ENCODE measurements at places on chromosomes 7 and 10. TPM values are rescaled to one million over a fixed set of nuclear protein-coding genes. Genes with fewer than 3 reads are reported as not detected.

Gene NAT16
- not detected for total RNA-seq

DNA sequence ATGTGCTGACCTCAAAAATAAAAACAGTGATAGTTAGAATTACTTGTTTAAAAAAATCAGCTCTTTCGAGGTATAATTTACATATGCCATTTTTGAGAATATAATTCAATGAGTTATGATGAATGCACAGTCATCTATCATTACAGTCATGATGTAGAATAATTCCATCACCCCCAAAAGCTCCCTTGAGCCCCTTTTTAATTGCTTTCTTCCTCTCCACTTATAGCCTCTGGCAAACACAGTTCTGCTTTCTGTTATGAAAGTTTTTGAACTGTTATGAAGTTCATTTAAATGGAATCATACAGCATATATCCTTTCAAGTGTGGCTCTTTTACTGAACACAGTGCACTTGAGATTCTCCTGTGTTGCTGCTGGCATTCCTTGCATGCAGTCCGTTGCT lies 41.4 kb downstream of the PRTFDC1 start:
- no peak for DNase-seq

- no peak for DNase-seq
These were observed 210.2 kb downstream of the MLLT10 start for GRCh38 chr10:21744223-21744622.

GRCh38 chr7:146112755-146113154 lies 3.8 kb upstream of the CNTNAP2 start:
- DNase-seq: no peak

DNA sequence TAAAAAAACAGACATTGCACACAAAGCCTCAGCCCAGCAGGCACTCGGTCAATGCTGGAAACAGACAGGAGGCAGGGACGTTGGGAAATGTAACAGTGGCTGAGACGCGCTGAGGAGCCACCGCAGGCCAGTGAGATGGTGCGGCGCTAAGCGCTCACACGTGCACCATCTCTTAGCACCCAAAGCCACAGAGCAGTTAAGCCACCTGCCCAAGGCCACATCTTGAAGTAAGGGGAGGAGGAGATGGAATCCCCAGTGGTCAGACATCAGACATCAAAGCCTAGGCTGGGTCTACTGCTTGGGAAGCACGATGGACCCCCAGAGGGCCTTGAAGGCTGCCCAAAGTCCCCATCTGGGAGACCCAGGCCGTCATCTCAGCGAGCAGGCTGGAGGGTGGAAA lies 15.6 kb downstream of the LAT2 start:
- DNase-seq: no peak

Gene KCNH2
- 3.6 TPM for total RNA-seq

- DNase-seq: no peak
These were observed 642.8 kb downstream of the TNS3 start for GRCh38 chr7:46939089-46939488.

GRCh38 chr10:35961501-35961900 lies 319.4 kb upstream of the FZD8 start:
- DNase-seq: no peak

DNA sequence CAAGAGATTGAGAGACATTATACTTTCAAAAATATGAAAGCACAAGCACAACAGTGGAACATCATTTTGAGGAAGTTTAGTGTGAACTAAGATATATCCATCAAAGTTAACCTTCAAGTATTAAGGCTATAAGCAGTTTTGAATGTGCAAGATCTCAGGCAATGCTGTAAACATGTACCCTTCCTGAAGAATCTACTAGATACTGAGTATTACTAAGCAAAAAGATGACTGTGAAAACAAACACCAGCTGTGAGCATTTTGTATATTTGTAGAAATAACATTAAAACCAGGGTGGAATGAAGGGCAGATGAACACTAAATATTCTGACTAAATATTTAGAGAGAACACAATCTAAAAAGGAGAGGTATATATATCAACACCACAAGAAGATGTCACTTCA lies 41.3 kb upstream of the ADRA2A start:
- no peak for DNase-seq
